ENCODE measurements at places on chromosomes 6 and 20. TPM values are rescaled to one million over a fixed set of nuclear protein-coding genes. Genes with fewer than 3 reads are reported as not detected.

ULBP2 gene
- total RNA-seq: 9.7 TPM

DNA sequence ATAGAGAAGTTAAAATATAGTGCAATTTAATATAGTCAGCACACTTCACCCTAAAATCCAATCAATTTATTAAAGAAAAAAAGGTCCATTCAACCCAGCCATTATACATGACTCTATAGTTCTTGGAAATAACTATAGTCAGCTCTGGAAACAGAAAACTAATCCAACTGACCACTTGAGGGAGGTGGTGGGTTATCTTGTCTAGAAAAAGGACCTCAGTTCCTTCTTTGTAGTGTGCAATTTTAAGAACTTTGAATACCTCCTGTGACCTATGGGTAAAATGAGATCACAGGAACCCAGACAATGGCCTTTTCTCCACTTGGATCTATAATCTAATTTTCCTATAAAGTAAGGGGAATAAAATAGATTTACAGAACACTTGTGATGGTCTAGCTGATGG, 163.6 kb upstream of the CENPW start:
- DNase-seq: no peak

GRCh38 chr6:13715444-13715883, 3.8 kb upstream of the RANBP9 start:
- no peak for DNase-seq

DNA sequence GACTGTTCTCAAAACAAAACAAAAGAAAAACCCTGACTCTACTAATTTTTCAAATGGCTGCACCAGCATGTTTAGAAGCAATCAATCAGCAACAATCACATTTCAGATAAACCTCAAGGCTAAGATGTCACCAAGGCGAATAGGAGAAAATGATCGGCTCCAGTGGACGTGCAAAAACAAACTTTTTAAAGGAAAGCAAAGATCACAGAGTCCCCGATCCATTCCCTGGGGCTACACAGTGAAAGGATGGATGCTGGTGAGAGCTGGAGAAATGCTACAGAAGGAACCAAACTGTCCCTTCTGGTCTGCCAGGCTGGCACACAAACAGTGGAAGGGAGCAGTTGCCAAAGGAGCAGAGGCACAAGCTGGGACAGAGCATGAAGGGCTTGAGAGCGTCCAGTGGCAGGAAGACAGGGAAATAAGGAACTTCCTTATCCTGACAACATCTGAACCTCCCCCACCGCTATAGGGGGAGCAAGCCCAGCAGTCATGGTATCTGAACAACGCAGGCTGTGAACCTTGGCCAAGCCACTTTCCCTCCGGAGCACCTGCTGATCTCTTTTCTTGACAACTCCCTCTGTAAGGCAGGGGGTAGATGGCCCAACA, 73.7 kb upstream of the HIVEP1 start:
- DNase-seq: no peak

DNA sequence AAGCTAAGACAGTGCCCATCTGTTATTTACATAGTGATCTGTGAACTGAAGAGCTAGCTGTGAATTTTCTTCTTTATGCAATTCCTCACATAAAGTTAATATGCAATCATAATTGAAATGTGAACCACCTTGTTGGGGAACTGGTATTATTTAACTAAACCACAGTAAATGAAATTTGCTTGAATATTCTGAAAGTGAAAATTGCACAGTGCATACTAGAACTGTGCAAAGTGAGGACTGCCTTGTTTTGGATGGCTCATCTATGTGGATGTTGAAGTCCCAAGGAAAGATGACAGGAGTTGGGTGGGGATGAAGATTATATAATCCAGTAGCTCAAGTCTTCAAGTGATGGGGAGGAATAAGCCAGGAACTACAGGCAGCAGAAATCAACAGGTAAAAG, 5.7 kb upstream of the PHF10 start:
- DNase-seq: no peak

GRCh38 chr6:2770171-2770570, 5.0 kb downstream of the WRNIP1 start:
- no peak for DNase-seq

- no peak for DNase-seq
These were observed 22.2 kb downstream of the RNASET2 start for GRCh38 chr6:166934174-166934573.

- DNase-seq: no peak
These were observed 74.1 kb upstream of the NAA20 start for GRCh38 chr20:19943061-19943521.

GRCh38 chr6:136344420-136344819, 54.8 kb upstream of the BCLAF1 start:
- no peak for DNase-seq

- no peak for DNase-seq
These were observed 186.1 kb downstream of the ADAT2 start for GRCh38 chr6:143264379-143264778.

EYA2 gene
- not detected for total RNA-seq

GRCh38 chr6:108118359-108118724, 43.8 kb upstream of the OSTM1 start:
- no peak for DNase-seq

All from CD8-positive, alpha-beta T cell (primary cell).